ENCODE measurements at places on chromosomes 3 and 15. TPM values are rescaled to one million over a fixed set of nuclear protein-coding genes. Genes with fewer than 3 reads are reported as not detected.

The MST1R gene
- 7.7 TPM for total RNA-seq

- DNase-seq, result no peak
These were observed 47.5 kb downstream of the ALDH1L1 start for GRCh38 chr3:126132751-126133511.

DNA sequence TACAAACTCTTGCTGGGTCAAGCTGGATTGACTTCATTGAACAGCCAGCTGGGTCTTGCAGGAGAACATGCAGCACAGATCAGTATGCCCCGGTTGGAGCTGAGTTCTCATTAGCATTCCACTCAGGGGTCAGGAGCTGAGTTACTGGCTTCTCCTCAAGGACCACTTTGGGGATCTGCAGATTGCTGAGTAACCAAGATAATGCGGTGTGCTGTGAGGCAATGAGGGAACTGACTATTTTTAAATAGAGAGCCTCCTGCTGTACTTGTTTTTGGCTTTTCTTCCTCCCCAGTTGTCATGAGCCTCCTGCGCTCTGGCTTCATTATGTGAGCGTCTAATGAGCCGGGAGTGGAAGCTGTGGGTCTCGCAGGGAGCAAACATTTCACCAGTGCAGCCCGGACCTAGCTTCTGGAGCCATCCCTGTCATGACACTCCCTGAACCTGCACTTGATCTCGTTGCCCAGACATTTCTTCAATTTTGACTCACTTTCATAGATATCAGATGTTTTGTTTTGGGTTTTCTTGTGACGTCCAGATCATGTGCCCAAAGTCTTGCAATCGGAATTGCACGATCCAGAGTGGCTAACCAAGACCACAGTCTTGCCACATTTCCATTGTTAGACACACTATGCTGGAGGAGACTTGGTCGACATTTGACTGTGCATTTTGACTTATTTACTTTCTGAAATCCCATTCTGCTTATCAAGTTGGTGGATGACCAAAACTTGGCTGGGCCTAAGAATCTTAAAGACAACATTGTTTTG, 327.2 kb downstream of the LRTM1 start:
- no peak for DNase-seq

GRCh38 chr3:113575206-113575605, 42.9 kb downstream of the SIDT1 start:
- DNase-seq, result no peak

The P3H2 gene
- 19.3 TPM for total RNA-seq

The ITIH1 gene
- not detected for total RNA-seq

DNA sequence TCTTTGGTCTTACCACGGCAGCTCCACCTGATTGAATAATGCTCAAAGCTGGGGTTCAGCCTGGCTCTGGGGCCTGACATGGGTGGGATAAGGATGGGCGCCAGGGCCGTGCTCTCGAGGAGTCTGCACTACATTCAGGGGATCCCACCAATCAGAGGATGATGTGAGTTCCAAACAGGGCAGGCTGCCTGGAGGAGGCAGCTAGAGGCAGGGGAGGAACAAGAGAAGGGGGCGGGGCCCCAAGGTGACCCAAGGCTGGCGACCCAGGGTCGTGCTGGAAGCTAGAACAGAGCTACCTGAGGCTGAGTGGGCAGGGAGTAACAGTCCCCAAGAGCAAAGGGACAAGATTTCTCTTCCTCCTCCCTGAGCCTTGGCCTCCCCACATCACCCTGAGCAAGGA, 56.1 kb downstream of the PCSK6 start:
- no peak for DNase-seq

The RASA2 gene
- 23.1 TPM for total RNA-seq

The PARP15 gene
- total RNA-seq, result 4.0 TPM

The RAD51 gene
- not detected for total RNA-seq

DNA sequence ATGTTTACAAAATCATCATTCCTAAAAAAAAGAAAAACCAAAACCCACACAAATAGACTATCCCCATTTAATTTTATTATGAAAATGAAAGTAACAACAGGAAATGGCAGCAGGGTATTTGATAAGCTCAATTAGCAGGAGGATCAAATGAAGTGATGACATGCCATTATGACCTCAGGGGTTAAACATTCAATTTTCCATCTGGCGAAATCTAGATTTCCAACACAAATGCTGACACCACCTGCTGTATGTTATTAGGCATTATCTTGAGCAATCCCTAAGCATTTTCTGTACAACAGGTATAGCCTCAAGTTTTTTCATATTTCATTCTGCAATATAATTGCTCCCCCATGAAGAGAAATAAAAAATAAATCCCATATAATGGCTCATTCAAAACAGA, 57.1 kb downstream of the SHQ1 start:
- no peak for DNase-seq

The GP5 gene
- total RNA-seq, result not detected

The ECE2 gene
- total RNA-seq, result not detected

- DNase-seq, result no peak
These were observed 8.1 kb downstream of the STX19 start for GRCh38 chr3:94020293-94020692.

The CIB2 gene
- 1.2 TPM for total RNA-seq

DNA sequence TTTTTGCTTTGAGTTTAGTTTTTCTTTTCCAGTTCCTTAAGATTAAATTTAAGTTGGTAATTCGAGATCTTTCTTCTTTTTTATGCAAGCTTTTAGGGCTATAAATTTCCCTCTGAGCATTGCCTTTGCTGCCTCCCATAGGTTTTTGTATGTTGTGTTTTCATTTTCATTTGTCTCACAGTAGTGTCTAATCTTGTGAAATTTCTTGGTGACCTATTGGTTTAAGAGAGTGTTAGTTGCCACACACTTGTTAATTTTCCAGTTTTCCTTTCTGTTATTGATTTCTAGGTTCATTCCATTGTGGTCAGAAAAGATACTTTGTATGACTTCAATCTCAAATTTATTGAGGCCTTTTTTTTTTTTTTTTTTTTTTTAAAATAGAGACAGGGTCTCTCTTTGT, 18.3 kb upstream of the IL20RB start:
- no peak for DNase-seq

- DNase-seq, result no peak
These were observed 14.7 kb downstream of the PPARG start for GRCh38 chr3:12303534-12303933.

- DNase-seq, result no peak
These were observed 301.9 kb downstream of the CACNA2D3 start for GRCh38 chr3:54424292-54424691.

- DNase-seq, result no peak
These were observed 28.2 kb downstream of the MYEF2 start for GRCh38 chr15:48149858-48150257.

- DNase-seq, result no peak
These were observed 212.4 kb upstream of the ZBTB20 start for GRCh38 chr3:115359536-115359935.

The PTH1R gene
- total RNA-seq, result 8.9 TPM

DNA sequence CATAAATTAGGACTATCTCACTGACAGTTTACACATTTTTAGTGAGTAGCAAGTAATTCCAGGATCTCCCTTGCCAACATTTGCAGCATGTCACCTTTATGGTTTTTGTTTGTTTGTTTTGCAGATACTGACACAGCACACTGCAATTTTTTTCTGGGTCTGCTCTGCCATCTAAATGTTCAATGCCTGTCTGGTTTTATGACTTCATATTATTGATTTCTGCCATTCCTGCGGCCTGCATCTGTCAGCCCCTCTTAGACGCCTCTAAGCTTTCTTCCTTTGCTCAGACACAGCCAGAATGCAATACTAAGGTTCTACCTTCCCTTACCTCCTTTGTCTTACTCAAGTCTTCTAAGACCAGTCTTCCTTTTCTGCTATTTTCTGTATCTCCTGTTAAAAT, 321.2 kb upstream of the AZI2 start:
- no peak for DNase-seq

DNA sequence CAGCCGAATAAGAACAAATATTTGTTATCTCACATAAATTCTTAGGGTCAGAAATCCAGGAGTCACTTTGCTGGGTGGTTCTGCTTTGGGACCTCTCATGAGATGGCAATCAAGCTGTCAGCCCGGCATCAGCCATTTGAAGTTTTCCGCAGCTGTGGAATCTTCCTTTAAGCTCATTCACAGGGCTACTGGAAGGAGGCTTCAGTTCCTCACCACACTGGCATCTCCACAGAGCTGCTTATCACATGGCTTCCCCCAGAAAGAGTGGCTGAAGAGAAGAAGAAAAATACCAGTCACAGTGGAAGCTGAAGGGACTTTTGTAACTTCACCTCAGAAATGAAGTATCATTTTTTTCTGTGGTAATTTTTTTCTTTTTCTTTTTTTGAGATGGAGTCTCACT, 267.7 kb downstream of the CHL1 start:
- DNase-seq, result no peak

DNA sequence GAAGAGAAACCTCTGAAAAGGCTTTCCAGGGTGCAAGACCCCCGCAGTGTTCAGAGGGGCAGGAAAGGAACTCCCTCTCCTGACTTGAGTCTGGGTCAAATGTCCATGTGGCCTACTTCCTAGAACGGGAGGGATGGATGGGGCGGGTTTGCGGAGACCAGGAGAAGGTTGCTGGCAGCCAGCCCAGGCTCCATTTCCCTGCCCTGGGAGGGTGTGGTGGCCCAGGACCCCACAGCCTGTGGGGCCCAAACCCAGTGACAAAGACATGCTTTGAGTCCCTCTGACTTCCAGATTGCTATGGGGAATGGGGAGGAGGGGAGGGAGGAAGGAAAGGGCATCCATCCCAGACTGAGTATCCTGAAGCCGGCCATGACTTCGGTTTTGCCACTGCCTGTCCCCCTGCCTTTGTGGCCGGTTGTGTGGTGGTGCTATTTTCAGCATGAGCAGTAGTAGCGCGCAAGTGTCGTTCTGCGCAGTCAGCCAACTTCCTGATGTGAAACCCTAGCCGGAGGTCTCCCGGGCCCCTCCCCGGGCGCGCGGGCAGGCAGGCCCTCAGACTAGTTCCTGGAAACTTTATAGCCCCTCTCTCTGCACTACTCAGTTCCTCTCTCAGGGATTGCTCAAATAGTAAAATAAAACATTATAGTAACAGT, 24.4 kb downstream of the MAGEF1 start:
- DNase-seq, result no peak

DNA sequence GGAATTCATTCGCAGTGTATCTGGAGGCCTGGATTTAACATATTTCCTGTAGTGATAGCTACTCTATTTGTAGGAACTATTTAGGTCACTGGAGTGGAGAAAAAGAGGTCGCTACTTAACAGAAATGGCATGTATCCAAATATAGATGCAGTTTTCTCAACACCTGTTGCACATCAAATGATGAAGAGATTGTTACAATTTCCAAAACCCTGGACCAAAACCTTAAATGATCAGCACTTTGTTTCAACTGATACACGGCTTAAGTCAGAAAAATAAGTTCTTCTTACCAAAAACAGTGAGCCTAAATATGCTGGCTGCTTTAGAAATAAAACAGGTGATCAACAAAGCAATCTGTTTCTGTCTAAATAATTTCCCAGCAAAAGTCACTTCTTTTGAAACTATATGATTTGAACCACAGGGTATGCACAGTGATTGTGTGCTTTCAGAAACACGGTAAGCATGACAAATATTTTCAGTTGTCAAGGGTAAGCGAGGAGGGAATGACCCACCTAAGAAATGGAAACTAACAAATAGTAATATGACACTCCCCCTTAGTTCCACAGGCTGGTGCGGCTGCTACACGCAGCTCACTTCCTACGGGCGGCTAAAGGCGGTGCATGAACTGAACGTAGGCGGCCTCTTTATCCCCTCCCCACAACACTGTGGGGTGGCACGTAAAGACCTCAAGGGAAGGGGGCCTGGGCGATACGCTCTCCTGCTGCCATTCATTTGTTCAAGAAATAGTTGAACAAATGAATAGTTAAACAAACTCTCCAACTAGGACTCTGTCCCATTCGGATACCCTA, 1.1 kb downstream of the EHD4 start:
- peak; percentile 35 for DNase-seq

DNA sequence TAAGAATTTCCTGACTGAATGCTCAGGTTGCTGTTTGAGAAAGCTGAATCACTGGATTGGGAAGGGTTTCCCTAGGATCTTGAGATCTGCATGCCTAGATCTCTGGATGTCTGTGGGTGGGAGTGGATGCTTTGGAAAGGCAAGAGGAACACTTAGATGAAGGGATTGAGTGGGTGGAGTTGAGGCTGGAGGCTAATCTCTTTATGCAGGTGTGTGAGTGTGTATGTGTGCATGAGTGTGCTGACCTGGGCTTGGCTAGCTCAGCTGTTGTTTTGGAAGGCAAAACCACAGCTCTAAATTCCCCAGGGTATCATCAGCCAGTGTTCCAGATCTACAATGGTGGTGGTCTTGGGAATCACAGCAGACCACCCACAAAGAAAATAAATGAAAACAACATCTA, 60.5 kb downstream of the CLDN1 start:
- no peak for DNase-seq

The APOD gene
- 153 TPM for total RNA-seq

DNA sequence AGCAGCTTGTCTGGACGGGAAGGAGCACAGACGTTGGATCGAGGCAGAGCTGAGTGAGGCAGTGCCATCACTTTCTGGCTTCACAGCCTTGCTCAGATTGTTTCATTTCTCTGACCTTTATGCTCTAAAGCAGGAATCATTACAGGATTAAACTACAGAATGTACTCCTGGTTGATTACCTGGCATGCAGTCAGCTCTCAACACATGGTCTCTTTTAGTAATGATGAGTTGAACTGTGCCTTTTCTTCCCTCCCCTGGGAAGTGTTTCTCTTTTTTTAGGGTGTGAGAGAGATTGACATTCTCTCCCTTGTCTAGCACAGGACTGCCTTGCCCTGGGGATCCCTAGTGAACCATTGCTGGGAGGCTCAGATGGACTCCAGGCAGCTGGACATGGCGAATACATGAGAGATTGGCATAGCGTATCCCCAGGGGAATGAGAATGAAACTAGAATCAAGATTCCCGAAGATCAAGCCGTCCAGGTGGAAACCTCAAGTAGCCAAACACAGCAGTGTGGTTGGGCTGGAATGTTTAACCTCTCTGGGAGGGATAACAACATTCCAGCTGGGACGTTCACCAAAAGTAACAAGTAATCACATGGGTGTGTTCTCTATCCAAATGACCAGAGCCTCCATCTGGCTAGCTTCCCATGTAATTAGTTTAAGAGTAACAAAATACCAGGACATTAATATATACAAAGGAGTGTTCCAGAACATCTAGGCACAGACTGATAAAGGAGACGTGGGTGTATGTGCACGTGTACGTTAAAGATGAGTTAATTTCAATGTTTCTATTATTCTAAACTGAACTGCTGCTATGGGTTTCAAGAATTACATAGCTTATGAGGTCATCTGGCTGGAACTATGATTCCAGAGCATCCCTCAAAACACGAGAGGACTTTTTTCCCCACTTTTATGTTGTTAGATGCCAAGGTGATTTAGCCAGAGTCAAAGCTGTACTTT, 118.6 kb upstream of the NR2E3 start:
- no peak for DNase-seq

- DNase-seq, result peak; percentile 68
These were observed 3.2 kb downstream of the ZXDC start for GRCh38 chr3:126472277-126473006.

- no peak for DNase-seq
These were observed 470.8 kb upstream of the ROBO1 start for GRCh38 chr3:80238606-80239005.

The GMNC gene
- not detected for total RNA-seq

GRCh38 chr3:55782351-55782750, 295.2 kb upstream of the WNT5A start:
- DNase-seq, result no peak

- DNase-seq, result no peak
These were observed 141.8 kb downstream of the ALDH1A2 start for GRCh38 chr15:57923750-57924149.

The LRRC49 gene
- 8.9 TPM for total RNA-seq

The MAP6D1 gene
- 9.5 TPM for total RNA-seq
